Left renal pelvis (tissue), 4 donors: ENCODE measurements at places on chromosomes 4 and X. TPM values are rescaled to one million over a fixed set of nuclear protein-coding genes. Genes with fewer than 3 reads are reported as not detected.

- no peak for DNase-seq
Observed at GRCh38 chr4:120616041-120616440, 306.5 kb downstream of the PRDM5 start.

Gene RNF150
- 22.2 TPM for polyA plus RNA-seq

GRCh38 chr4:6282314-6282771, 12.7 kb downstream of the WFS1 start:
- no peak for DNase-seq

DNA sequence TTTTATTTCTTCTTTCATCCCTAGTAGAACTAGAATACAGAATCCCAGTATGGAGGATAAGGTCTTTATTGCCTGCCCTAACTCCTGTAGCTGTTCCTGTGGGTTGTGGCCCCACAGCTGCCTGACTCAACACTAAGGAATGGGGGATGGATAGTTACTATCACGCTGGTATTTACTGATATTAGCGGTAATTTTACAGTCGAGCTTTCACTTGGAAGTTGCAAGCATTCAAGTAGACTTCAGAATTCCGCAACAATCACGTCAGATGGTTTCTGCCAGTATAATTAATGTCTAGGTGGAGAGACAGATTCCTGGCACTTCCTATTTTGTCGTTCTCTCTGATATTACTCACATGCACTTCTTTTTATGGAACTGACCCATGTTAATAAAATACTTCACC, 489.8 kb downstream of the PABPC4L start:
- no peak for DNase-seq

Gene RGN
- polyA plus RNA-seq: 4.7 TPM

Gene ABLIM2
- polyA plus RNA-seq: 1.8 TPM

DNA sequence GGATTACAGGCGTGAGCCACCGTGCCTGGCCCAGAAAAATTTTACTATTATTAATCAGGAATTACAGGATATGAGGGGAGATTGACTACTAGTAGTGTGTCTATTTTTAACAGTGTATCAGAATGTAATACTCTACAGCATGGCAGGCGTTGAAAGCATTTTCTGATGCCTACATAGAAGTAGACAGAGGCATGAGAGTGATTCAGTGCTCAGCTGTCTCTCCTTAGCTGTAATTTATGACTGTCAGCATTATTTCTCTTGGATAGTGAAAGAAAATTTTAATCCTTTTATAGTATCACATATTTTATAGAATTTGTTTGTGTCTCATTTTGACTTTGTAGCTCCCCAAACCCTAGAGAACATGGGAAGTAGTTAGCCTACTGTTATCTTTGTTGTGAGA, 20.7 kb downstream of the ARHGAP24 start:
- DNase-seq: no peak

Gene XAGE2
- not detected for polyA plus RNA-seq

GRCh38 chr4:113404167-113404571, 354.7 kb downstream of the ANK2 start:
- DNase-seq: no peak
